ENCODE measurements at places on chromosomes 11 and 22.

GRCh38 chr11:111344032-111344431 is 35.0 kb downstream of the POU2AF1 start:
- no peak for DNase-seq

DNA sequence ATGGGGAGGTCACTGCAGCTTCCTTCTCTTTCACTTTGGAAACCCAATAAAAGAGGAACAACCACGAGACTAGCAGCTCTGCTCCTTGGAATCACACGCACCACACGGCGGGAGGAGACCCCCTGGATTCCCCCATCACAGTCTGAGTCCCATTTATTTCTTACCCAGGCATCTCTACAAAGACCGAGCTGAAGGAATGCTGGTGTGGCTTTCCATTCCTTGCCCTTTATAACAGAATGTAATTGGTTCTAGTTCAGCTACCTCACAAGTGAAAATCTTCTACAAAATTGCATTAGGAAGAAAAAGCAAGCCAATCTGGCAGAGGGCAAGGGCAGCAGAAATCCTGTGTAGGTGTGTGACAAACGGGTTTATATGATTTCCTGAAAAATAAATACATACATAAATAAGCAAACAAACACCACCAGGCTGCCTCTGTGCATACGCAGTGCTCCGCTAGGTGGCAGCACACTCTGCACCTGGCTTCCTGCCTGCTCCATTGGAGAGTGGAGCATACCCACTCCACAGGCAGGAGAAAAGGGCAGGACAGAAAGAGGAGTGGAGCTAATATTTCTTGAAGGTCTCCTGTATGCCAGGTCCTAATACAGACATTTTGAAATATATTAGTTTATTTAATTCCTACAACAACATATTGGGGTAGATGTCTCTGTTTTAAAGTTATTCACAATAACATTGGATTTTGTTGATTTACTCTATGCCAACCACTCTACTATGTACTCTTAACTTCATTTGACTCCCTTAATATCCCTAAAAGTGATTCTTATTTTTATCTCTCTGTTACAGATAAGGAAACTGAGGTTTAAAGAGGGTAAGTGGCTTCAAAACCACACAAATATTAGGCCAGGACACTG is 673.1 kb downstream of the KCNA4 start:
- DNase-seq = no peak

GRCh38 chr11:58525037-58525614 is 17.2 kb upstream of the OR5B21 start:
- DNase-seq = no peak

GRCh38 chr11:62709247-62710000 is 1.9 kb downstream of the GNG3 start:
- peak; percentile 94 for DNase-seq

DNA sequence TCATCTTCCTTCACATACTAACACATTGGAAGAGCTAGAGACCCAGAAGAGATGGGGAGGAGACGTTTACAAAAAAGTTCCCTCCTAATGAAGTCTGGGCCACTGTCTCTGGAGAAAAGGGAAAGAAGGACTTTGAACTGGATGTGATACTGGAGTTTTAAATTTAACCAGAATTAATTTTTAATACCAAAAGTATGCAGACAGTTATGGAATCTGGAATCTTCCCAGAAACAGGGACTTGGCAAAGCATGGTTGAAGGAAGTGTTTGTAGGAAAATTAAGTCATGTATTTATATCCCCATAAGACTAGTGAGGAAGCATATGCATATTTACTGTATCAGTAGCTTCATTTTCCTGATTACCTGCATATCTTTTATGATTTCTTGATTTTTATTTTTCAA is 215.5 kb downstream of the TTC28 start:
- no peak for DNase-seq

GRCh38 chr11:86637988-86638387 is 34.4 kb downstream of the ME3 start:
- DNase-seq = no peak

DNA sequence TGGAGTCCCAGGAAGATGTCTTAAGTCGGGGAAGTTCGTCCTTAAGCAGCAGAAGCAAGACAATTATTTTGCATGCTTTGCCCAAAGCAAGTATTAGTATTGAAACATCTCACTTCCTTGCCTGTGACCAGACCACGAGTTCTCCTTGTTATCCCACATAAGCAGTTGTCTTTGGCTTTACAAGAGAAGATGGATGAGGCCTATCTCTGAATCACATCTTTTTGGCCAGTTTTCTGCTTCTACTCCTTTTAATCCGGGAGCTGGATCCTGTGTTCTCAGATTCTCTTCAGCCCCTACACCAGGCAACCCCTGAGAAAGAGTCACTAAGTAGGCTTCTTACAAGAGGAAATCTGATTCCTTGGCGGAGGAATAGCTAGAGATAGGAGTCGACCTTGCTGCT is 2.1 kb downstream of the SYT9 start:
- DNase-seq = no peak

- DNase-seq = no peak
These were observed 9.0 kb downstream of the VSTM5 start for GRCh38 chr11:93841446-93841845.

- no peak for DNase-seq
These were observed 2097.9 kb downstream of the LRRC4C start for GRCh38 chr11:39361557-39361956.

GRCh38 chr11:45948356-45948755 is 25.9 kb downstream of the LARGE2 start:
- DNase-seq = no peak

- no peak for DNase-seq
These were observed 45.3 kb upstream of the HMGXB4 start for GRCh38 chr22:35212009-35212408.

DNA sequence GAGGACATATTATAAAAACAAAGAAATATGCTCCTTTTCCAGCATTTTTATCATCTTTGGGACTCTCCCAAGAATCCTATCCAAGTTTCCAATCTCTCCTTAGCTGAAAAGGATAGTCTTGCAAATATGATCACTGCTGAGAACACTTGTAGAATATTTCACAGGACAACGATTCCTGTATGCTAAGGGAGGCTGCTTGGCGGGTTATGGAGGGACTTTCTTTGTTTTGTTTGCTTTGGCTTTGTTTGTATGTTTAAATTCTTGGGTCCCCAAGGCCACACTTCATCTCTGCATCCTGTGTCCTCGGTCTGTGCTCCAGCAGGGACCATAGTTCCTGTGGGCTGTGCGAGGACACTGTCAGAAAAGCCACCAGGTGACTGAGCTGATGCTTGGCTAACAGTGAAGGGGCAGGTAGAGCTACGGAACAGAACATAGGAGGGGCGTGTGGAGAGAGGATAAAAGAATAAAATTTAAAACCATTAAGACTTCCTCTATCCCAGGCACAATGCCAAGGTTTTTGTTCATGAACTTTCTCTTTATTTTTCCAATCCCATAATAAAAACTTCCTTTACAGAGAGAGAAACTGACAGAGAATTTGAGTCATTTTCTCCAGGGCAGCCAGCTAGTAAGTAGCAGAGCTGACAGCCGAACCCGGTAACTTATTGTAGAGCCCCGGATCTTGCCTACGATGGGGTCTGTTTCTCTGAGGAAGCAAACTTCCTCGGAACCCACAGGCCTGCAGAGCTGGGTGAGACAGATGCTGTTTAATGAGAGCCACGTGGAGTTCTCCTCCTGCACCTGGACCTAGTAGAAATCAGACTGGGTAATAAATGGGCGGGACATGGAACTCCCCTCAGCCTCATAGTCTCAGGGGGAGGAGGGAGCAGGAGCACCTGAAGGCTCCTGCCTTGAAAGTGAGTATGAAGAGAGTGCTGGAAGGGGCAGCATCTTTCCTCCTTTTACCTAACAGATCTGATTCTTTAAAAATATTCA is at the start of gene IZUMO1R:
IZUMO1R (plus strand) TSS at position 615 of the 993 bp plus-strand sequence. CDS start 1,057 bp downstream, outside the sequence.
- DNase-seq = no peak

GRCh38 chr11:13016415-13016814 is 7.3 kb downstream of the RASSF10 start:
- no peak for DNase-seq

GRCh38 chr11:58731819-58732218 is at the start of gene GLYAT:
GLYAT (minus strand) TSS chr11:58731943; CDS start chr11:58724496, 7,447 bp downstream.
- no peak for DNase-seq

GRCh38 chr22:46137218-46137766 is 13.0 kb upstream of the PPARA start:
- DNase-seq = no peak

DNA sequence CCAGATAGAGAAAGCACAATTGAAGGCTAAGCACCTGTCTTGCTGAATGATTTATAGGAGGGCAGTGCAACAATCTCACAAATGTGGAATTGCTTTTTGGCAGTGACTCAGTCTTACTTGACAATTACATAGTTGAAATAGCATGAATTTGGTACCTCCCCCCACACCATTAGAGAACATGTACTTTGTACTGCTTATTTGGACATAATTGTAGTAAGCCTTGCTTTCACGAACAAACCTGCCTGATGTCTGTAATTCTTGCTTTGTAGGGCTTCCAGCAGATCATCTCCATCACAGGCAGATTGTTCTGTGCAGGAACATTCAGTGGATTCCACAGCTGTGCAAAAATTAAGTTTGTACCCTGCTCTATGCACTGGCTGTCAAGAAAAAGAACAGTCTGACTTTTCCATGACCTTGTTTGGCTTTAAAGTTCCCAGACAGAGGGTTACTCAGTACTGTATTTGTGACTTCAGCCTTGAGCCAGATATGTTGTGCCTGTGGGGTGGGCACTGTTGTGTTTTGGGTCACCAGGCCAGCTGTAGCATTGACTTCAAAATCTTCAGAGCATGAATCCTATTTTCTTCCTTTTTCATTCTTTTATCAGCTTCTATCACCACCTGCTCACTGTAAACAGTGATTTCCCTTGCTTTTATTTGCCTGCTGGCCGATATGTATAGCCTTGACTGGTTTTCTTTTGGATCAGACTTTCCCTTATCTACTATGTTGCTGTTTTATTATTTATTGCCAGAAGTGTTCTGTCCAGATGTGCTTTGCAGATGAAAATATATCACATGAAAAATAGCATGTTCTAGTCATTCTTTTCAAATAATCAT is 941.0 kb upstream of the CHORDC1 start:
- DNase-seq = no peak

- DNase-seq = no peak
These were observed 186.4 kb downstream of the BLID start for GRCh38 chr11:121929581-121929980.

DNA sequence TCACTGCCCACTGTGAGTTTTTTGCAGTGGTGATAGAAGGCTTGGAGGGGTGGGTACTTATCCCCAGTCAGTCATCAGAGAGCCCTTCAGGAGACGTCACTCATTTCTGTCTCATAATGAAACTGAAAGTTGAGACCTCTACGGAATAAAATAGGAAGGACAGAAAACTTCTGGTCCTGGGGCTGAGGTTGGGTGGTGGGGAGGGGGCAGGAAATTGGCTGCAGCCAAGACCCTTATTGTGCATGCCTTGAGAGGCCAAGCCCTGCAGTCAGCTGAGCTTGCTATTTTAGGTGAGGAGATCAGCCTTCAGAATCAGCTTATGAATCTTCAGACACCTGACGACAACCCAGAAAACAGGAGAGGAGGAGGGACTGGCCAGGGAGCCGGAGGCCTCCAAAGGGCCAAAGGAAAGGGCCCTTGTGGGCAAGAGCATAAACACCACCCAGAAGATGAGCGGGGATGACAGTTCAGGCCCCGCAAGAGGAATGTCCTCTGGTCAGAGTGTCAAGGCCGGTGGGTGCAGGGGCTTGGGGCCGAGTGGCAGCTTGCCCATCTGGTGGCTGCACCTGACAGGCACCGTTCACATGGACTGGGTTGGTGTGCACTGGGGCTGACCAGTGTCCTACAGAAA is 17.9 kb upstream of the ADA2 start:
- DNase-seq = no peak

GRCh38 chr22:20589614-20590476 is 82.4 kb downstream of the MED15 start:
- no peak for DNase-seq

GRCh38 chr11:87628026-87628580 is 547.1 kb downstream of the RAB38 start:
- DNase-seq = no peak

DNA sequence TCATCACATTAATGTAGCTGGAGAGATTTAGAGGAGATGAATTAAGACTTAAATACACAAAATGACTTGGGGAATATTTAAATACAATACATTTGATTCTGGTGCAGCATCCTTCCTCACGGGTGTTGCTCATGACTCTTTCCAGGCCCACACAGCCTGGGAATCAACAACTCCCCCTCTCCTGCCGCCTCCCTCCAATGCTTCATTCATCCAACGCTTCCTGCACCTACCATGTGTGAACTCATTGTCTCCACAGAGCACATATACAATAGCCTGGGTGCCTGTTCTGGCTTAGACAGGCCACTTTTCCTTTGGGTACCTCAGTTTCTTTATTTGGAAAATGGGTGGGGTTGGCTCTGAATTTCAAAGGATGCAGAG is 476.9 kb upstream of the CADM1 start:
- no peak for DNase-seq

- DNase-seq = no peak
These were observed 129.1 kb downstream of the PARVA start for GRCh38 chr11:12506404-12506921.

DNA sequence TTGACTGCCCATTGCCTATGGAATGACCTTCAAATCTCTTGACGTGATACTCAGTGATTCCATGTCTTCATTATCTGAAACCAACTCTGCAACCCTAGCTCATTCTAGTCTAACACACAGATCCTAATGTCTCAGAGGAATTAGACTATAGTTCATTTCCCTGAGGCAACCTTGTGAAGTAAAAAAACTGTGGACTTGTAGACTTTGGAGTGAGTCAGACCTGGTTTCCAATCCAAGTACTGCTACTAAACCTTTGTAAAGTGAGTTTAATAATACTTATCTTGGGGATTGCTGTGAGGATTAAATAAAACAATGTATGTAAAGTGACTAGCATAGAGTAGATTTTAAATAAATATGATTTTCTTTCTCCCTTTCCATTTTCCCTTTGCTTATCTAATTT is 226.1 kb downstream of the BLID start:
- DNase-seq = no peak

GRCh38 chr11:103547024-103547423 is 437.8 kb downstream of the DYNC2H1 start:
- DNase-seq = no peak

GRCh38 chr11:6197466-6198200 is 1.4 kb upstream of the OR52W1 start:
- DNase-seq = no peak

DNA sequence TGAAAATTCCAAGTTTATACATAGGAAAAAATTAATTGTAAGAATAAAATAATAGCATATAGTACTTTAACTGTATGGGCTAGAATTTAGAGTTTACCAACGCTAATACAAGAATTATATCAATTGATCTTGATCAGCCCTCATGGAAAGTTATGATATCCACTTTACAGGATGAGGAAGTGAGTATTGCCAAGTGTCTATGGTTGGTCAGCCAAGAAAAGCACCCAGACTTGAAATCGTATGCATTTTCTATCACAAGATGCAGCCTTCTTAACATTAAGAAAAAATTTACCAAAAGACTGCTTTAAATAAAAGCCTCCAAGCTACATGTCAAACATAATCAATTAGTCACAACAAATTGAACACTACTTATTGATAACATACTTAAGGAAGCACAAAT is 53.0 kb downstream of the DDI1 start:
- no peak for DNase-seq
